Cerebellar nuclear complex (tissue), 1 donor: ENCODE measurements at places on chromosomes 1 and 21.

GRCh38 chr1:58979677-58980076 lies 195.8 kb upstream of the JUN start:
- DNase-seq = no peak

GRCh38 chr1:209652873-209653401 lies 712 bp upstream of the LAMB3 start:
- DNase-seq = no peak

- no peak for DNase-seq
These were observed 570.5 kb downstream of the PTPRU start for GRCh38 chr1:29806646-29807319.

GRCh38 chr1:208219098-208219658 lies 25.0 kb downstream of the PLXNA2 start:
- DNase-seq = no peak

DNA sequence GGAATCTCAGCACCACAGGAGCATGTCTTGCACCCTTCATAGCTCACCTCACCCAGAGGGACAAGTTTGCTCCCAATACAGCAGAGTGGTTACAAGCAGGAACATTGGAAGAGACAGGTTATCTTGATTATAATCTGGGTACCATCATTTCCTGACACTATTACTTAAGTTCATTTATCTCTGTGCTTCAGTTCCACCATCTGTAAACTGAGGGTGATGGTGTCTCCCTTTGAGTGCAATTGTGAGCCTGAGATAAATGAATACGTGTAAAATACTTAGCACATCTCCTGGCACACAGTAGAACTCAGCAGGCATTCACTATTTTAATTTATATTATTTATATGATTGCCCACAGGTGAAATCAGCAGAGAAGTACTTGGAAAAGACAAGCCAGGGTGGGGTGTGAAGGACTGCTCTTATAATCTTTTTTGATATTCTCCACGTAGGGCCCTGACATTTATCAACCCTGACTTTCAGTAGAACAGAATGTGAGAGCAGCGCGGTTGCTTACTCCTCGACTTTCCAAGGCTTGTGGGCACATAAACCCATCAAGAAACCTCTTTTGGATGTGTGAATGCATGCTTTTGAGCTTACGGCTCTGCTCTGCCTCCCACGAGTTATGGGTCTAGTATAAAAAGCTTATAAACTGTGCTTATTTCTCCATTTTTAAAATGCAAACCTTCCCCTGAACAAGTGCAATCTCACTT lies 34.9 kb downstream of the DUSP10 start:
- no peak for DNase-seq

DNA sequence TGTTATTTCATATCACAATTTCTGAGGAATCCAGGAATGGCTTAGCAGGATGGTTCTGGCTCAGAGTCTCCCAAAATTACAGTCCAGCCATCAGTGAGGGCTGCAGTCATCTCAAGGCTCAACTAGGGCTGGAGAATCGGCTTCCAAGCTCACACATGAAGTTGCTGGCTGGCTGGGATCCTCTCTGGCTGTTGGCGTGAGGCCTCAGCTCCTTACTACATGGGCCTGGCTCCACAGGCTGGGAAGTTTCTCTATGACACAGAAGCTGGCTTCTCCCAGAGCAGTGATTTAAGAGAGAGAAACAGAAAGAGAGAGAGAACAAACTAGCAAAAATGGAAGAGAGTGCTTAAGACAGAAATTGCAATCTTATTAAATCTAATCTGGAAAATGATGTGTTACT lies 38.8 kb upstream of the RGS8 start:
- no peak for DNase-seq

- no peak for DNase-seq
These were observed 9.2 kb downstream of the TLCD4 start for GRCh38 chr1:95126366-95126765.

DNA sequence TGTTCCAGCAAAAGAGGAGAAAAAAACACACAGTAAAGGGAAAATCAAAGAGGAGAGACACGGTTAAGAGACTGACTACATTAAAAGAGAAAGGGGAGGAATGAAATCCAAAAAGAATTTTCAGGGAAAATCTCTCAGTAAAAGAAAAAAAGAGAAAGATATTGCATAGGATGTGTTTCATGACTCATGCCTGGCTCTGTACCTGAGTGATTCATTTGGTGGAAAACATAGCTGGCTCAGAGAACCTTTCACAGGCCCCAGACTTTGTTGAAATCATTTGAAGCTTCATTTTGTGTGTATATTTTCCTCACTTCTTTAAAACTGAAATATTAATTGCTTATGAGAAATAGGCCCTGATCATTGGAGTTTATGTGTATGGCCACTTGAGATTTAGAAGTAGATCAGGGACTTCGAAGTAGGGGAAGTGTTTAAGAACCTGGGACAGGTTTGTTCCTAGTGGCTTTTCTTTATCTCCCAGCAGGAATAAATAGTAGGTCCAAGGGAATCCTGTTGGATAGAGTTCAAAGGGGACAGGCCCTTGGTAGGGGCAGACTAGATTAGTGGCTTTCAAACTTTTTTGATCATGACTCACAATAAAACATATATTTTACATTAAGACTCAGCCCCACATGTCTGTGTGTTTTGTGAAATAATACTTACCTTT lies 239.1 kb upstream of the SGIP1 start:
- DNase-seq = no peak

- no peak for DNase-seq
These were observed 46.1 kb upstream of the LPAR3 start for GRCh38 chr1:84939151-84939550.

- no peak for DNase-seq
These were observed 22.9 kb upstream of the DIP2A start for GRCh38 chr21:46435786-46436227.

GRCh38 chr1:24236789-24237371 lies 49.8 kb upstream of the IFNLR1 start:
- DNase-seq = no peak

DNA sequence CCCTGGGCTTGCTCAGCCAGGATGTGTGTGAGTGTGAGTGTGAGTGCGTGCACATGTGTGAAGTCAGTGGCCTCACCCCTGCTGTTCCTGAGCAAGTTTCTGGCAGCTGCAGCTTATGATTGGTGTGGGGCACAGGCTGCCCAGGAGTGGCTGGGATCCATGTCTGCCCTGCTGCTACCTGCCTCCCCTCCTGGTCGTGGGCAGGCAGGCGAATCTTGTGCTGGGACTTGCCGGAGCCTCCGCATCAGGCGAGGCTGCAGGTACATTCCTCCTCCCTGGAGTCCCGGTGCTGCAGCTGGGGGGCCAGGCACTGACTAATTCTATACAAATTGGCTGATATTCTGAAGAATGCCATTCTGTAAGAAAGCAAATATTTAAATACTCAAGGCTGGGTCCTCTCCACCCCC lies 85.6 kb upstream of the WNT4 start:
- no peak for DNase-seq

- DNase-seq = no peak
These were observed 54.2 kb upstream of the ADAMTS5 start for GRCh38 chr21:27021046-27021445.

GRCh38 chr21:17572431-17572830 lies 40.3 kb downstream of the BTG3 start:
- DNase-seq = no peak

DNA sequence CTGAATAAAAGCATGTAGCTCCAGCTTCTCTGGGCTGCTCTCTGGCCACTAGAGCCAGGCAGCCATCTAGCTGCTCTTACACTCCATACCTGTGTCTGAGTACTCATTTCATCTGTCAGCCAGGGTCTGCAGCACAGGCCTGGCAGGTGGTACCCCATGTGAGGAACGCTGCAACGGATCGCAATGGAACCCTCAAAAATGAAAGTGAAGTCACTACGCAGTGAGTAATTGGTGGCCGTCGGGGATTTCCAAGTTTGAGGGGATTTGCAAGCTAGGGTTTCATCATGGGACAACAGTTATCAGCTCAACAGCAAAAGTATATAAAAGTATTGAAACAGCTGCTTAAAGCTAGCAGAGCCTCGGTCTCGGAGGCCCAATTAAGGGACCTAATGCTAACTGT lies 186.7 kb downstream of the HFM1 start:
- DNase-seq = no peak

DNA sequence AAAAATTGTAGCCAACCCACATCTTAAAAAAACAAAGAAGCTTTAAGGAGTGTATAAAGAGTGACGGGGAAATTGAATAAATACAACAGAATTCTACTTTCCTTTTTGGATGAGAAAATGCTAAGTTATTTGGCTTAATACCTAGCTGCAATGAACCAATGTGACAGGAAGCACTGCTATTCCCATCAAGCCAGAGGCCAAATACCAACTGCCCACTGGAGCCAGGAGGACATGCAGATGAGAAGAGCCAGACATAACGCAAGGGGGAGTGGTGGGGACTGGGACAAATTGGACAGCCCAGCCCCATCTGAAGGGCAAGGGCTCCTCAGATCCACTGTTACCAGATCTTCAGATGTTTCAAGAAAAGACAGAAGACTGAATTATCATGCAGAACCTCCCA lies 25.7 kb downstream of the DNAJC11 start:
- DNase-seq = no peak

- no peak for DNase-seq
These were observed 413 bp downstream of the EFCAB7 start for GRCh38 chr1:63523738-63524137.

DNA sequence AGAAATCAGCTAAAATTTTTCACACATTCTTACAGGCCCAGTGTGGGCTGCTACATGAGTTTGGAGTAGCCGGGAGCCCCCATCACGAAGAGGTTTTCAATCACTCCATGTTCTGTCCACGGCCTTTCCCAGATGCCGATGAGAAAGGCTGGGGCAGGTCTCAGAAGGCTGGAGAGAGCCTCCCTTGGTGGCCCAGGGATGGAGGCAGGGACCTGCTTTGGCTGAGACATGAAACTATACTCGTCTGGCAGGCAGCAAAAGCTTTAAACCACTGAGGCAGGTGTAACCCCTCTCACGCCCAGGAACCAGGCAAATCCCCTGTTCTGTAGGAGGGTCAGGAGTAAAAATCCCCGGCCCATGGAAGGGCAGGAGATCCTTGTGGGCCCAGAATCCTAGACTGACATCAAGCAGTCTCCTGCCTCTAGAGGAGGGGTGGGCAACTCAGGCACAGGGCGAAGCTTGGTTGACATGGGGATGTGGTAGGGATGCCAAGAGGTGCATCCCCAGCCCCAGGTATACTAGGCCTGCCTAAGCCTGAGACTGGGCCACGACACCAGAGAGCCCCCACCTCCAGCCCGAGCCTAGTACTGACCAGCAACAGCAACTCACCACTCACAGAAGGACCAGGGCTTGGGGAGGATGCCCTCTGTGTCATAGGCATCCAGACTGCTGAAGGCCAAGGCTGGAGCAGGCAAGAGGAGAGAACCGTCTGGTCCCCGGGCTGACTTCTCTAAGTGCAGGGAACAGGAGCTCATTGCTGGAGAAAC lies 9.1 kb downstream of the MMEL1 start:
- no peak for DNase-seq

GRCh38 chr21:27269644-27270043 lies 302.8 kb upstream of the ADAMTS5 start:
- no peak for DNase-seq

DNA sequence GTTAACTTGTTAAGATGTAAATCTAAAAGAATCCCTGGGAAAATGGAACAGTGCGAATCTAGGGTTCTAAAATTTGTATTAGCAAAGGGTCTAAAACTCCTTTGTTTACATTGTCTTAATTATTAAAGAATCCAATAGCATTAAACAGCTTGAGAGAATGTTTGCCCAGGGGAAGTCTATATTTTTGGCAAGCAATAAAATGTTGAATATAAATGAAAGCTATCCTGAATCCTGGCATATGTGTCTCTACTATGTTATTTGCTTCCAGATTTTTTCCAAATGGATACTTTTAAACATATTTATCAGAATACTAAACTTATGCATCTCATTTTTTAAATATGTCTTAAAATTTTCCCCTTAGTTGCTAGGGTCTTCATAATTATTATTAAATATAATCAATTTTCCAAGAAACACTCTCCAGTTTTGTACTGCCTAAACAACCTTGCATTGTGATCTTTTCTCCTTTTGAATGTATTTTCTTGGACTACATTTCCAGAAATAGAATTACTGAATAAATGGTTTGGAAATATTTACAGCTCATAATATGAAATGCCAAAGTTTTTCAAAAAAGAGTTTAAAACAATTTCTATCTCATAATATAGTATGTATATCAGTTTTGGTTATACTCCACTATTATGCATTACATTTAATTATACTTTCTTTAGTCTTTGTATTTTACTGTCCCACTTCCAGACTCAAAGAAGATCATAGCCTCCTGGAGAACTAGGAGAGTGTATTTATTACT lies 304.8 kb downstream of the USP25 start:
- no peak for DNase-seq

GRCh38 chr1:156379420-156380165 lies 10.6 kb downstream of the RHBG start:
- no peak for DNase-seq

DNA sequence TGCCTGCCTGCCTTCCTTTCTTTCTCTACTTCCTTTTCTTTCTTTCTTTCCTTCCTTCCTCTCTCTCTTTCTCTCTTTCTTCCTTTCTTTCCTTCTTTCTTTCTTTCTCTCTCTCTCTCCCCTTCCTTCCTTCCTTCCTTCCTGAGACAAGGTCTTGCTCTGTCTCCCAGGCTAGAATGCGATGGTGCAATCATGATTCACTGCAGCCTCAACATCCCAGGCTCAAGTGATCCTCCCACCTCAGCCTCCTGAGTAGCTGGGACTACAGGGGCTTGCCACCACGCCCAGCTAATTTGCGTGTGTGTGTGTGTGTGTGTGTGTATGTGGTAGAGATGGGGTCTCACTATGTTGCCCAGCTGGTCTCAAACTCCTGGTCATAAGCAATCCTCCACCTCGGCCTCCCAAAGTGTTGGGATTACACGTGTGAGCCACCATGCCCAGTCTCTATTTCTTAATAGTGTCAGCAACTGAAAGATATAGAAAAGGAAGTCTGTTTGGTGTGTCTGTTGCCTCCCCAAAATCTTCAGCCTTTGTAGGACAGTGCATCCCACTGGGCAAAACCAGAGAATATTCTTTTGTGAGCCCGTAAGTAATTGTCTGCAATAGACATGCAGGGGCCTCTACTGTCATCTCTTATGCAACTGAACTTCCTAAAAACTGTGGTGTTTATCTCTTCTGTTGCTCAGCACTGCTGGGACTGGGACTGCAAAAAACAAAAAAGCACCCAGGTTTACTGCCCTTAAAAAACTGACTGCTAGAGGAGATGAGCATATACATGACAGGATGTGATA lies 20.9 kb upstream of the RAB4A start:
- no peak for DNase-seq

- no peak for DNase-seq
These were observed 34.7 kb downstream of the VPS26C start for GRCh38 chr21:37232274-37233018.

DNA sequence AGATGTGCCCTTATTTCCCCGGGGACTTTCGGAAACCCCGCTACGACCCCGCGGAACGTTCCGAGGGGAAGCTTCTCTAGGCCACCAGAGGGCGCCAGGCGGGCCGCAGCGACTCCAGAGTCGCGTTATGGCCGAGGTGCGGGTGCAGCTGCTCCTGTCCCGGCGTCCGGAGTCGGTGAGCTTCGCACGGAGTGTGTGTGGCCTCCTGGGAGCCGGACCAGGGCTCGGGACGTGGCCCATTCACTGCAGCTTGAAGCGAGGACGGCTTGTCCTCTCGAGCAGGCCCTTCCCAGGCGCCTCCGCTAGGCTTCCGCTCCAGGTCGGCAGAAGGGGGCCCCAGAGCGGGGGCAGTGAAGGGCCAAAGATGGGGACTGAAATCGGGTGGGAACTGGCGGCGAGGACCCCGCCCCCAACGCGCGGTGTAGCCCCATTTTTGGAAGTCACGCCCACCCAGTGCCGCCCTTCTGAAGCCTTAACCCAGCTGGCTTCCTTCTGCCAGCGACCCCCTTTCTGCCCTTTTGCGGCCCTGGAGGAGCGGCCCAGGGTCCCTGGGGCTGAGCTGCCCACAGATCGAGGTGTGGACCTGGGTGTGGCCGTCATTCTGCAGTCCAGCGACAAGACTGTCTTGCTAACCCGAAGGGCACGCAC lies at the start of gene NUDT17:
NUDT17 (plus strand) TSS at position 117 of the 648 bp plus-strand sequence; CDS start at position 128, 11 bp downstream.
- no peak for DNase-seq
